ENCODE measurements at places on chromosomes 13 and 19.

DNA sequence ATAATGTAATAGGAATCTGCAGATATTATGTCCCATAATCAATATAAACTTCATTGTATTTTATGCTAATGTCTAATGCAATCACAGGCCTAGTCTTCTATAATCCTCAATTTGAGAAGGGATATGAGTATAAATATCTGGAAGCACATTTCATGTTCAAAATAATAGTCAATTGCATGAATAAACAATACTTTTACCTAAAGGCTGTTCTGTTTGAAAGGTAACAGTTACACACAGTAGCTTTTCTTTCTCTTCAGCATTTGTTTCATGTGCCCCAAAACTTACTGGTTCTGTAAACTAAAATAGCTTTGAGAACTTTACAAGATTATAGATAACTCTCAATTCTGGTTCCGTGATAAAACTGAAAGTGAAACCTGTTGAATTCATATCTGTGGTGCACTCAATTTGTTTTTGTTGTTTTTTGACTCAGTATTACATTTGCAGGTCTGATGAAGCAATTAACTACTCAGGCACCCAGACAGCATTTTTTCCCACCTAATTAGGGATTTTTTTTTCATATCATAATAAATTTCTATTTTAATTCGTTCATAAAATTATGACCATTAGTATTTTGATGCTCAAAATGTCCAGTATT lies 1193.8 kb downstream of the SLITRK1 start:
- DNase-seq = no peak

- DNase-seq = peak; percentile 68
These were observed 1.3 kb downstream of the RFX2 start for GRCh38 chr19:6108721-6109633.

DNA sequence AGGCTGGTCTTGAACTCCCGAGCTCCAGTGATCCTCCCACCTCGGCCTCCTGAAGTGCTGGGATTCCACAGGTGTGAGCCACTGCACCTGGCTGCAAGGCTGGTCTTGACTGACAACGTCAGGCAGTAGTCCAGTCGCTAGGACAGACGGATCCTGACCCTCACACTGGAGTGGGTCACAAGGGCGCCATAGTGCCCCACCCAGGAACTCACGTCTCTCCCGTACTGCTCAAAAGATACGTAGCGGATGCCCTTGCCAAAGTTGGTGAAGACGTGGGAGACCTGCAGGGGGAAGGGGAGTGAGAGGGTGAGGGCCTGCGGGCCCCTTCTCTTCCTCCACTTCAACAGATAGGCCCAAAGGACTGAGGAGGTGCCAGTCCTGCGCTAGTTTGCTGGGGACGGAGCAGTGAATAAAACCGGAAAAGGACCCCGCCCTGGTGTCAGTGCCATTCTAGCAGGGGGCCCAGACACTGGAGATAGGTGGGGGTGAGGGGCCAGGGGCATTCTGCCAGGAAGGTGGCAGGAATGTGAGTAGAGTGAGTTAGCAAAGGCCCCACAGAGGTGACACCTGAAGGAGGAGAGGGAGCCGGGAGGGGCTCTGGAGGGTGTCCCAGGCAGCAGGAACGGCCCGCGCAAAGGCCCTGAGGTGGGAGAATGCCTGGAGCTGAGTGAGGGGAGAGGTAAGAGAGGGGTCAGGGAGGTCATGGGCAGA lies 11.9 kb downstream of the MRPS12 start:
- no peak for DNase-seq

GRCh38 chr19:38665219-38665931 lies 17.9 kb downstream of the ACTN4 start:
- DNase-seq = no peak

DNA sequence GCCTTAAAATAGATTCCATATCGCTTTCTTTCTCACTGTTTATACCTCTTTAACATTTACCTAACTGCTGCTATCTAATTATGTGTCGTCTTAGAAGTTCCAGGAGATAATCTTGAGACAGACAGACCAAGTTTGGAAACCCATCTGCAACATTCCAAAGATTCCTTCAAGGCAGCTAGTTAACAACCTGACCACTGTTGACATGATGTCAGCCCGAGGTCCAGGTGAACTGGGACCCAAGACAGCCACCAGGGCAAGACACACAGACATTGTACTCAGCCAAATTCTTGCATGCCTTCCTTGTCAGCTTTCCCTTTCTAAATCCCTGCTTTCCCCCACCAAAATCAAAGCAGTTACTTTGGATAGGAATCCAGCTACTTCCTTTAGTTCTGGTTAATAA lies 1476.5 kb upstream of the PRR20A start:
- DNase-seq = no peak

- DNase-seq = no peak
These were observed 47.7 kb upstream of the MAB21L1 start for GRCh38 chr13:35524171-35524570.

Measured in stimulated activated CD4-positive, alpha-beta T cell treated with anti-CD3 and anti-CD28 coated beads, Interleukin-2, amount 100 ng/mL, for 24 hours (primary cell).